ENCODE measurements at places on chromosomes 7 and 10.

GRCh38 chr10:100265821-100266485 is 1.5 kb downstream of the CWF19L1 start:
- DNase-seq, result no peak

DNA sequence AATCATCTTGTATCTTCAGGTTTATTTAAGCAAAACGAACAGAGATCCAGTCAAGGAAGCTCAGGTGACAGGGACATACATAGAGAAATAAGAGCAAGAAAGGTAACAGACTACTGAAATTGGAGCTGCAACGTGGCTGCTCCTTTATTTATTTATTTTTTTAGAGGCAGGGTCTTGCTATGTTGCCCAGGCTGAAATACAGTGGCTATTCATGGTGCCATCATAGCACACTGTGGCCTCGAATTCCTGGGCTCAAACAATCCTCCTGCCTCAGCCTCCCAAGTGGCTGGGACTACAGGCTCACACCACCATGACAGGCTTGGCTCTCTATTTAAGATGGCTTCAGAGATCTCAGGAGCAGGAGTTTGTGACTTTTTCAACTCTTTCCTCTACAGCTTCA is 46.4 kb downstream of the COL1A2 start:
- DNase-seq, result no peak

DNA sequence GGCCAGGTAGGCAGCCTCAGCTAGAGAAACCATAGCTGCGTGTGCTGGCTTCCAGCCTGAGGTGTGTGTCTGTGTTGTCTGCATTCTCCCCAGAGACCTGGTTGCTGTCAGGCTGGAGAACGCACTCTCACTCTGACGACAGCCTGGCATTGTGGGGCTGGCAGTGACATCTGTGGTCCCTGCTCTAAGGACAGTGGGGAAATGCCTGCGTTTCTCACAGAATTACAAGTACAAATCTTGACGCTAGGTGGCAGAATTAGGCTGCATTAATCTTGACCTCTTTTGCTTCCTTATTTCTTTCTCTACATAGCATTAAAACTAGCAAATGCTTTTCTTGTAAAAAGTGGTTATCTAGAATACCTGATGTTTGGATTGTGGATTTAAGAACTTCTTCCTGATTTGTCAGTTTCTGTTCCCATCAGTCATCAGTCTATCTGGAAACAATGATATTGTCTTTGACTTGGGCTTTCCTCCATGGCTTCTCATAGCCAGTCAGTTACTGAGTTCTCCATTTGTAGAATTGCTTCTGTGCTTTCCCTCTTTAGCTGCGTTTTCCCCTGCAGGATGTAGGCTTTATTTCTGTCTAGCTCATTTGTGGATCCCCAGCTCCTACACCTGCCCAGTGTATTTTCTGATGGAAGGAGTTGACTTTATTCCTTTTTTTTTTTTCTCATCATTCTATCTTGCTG is 86.0 kb downstream of the FANK1 start:
- no peak for DNase-seq

DNA sequence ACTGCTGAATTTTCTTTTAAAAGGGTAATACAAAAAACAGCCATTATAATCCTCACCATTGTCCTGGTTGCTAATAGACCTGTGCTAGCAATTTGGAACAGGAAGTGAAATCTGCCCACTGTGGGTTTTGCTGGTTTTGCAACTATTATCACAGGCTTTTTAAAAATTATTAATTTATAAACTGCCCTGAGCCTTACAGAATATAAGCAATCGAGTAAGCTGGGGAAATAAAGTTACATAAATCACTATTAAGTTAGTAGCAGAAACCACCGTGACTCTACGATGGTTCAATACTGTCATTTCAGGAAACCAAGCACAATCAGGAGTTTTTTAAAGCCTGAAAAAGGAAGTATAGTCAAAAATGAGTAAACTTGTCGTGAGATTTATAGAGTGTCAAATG is 62.3 kb downstream of the TMEM26 start:
- DNase-seq, result no peak

GRCh38 chr10:21624951-21625350 is 90.9 kb downstream of the MLLT10 start:
- no peak for DNase-seq

DNA sequence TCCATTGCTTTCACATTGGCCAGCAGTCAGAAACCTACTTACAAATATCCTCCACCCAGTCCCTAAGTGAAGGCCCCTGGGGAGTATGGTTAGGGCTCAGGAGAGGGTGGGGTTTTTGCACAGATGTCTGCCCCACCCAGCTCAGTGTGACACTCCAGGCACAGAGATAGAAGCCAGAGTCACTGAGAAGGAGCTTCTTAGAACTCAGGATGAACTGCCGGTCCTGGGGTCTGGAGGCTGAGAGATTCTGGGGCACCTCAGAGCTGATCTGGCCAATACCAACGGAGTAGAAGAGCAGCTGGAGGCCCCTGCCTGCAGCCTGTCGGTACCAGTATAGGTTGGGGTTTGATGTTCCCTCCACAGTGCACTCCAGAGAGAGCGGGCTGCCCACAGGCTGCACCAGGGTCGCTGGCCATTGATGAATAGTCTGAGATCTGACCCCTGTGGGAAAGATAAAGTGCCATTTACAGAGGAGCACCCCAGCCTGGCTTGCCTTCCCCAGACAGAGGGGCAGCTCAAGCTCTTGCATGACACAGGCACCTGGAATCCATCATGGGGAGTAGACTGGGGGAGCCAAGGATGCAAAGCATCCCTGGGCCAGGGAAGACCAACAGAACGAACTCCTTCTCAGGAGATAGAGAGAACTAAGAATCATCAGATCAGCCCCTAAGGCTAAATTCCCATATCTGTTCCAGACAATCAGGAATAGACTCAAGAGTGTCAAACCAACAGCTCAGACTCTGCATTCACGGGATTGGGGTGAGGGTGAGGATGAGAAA is 41.9 kb downstream of the PRSS2 start:
- no peak for DNase-seq

DNA sequence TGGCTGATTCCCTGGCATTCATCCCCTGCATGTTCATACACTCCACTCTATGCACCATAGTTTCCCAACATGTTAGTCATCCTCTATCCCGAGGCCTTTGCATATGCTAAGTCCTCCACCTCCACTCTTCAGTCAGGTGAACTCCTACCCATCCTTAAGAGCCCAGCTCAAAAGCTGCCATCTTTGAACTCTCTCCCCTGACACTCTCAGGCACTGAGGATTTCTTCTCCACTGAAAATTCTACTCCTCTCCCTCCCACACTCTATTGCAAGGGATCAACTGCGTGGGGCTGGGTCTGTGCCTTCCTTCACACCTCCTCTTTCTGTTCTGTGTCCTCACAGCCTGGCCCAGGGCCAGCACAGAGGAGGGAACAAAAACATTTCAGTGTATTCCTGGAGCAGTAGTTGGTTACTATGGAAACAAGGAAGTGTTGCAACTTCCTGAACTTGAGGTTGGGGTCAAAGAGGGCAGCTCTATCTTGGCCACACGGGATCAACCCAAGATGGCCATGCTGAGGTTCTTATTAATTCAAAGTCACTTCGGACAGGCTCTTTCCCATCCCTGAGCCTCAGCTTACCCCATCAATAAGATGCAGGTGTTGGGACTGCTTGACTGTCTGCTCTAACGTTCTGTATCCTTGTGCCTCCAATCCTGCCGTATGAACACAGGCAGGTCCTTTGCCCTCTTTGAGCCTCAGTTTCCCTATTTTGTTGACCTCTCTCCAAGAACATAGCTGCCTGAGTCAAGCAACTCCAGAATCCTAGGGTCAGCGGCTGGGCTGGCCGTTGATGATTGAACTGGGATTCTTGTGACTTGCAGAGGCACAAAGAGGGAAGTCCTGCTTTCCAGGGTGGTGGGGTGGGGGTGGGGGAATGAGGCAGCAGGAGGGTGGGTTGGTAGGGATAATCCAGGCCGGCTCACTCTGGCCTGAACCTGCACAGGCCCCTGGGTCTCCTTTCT is 15.5 kb downstream of the ZMIZ1 start:
- DNase-seq, result no peak

DNA sequence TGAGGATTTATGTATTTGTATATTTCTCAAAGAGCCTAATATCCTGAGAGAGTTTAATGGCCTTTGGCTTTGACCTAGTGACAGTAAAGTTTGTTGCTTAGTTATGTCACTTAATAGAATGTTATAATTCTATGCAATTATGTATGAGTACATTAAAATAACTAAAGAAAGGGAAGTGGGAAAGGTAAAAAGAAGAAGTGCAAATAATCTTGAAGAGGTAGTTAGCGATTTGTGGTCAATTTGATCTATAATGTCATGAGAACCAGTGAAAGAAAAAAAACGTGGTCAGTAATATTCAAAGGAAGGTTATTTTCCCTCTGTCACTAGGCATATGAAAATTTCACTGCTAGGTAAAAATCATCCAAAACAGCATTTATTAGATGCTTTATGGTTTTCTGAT is 143.4 kb upstream of the LSM8 start:
- DNase-seq, result no peak

GRCh38 chr10:111724121-111724520 is 459.4 kb downstream of the GPAM start:
- DNase-seq, result no peak

DNA sequence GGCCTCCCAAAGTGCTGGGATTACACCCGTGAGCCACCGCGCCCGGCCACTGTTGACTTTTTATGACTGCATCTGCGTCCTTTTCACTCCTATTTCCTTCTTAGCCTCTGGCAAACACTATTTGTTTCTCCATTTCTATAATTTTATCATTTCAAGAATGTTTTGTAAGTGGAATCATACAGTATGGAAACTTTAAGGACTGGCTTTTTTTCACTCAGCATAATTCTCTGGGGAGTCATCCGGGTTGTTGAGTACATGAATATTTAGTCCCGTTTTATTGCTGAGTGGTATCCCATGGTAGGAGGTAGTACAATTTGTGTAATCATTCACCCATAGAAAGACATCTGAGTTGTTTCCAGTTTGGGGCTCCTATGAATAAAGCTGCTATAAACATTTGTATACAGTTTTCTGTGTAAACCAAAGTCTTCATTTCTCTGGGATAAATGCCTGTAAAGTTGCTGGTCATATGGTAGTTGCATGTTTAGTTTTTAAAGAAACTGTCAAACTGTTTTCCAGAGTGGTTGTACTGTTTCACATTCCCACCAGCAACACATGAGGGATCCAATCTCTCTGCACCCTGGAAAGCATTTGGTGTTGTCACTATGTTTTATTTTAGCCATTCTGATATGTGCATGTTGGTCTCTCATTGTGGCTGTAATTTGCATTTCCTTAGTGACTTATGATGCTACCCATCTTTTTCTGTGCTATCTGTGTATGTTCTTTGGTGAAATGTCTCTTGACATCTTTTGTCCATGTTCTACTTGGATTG is 139.6 kb upstream of the EEPD1 start:
- no peak for DNase-seq

DNA sequence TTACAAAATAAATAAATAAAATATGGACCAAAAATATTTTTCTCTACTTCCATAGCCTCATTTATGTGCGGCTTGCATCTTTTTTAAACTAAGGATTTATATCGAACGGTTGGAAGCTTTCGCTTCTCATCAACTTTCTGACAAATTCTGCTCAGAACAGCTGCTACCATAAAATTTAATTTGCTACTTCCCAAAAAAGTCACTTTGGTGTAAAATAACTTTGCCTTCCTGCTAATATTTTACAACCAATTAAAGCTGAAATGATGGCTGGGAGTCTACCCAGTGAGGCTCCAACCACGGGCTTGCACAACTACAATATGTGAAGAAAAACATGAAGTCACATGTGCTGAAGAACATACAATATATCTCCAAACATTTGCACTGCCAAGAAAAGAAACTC is 253.1 kb upstream of the NEBL start:
- no peak for DNase-seq

GRCh38 chr10:29579455-29579970 is 55.3 kb downstream of the SVIL start:
- no peak for DNase-seq

- DNase-seq, result no peak
Observed at GRCh38 chr7:87110778-87111177, 41.5 kb upstream of the DMTF1 start.

- DNase-seq, result no peak
Observed at GRCh38 chr7:108836256-108836655, 266.6 kb downstream of the DNAJB9 start.

DNA sequence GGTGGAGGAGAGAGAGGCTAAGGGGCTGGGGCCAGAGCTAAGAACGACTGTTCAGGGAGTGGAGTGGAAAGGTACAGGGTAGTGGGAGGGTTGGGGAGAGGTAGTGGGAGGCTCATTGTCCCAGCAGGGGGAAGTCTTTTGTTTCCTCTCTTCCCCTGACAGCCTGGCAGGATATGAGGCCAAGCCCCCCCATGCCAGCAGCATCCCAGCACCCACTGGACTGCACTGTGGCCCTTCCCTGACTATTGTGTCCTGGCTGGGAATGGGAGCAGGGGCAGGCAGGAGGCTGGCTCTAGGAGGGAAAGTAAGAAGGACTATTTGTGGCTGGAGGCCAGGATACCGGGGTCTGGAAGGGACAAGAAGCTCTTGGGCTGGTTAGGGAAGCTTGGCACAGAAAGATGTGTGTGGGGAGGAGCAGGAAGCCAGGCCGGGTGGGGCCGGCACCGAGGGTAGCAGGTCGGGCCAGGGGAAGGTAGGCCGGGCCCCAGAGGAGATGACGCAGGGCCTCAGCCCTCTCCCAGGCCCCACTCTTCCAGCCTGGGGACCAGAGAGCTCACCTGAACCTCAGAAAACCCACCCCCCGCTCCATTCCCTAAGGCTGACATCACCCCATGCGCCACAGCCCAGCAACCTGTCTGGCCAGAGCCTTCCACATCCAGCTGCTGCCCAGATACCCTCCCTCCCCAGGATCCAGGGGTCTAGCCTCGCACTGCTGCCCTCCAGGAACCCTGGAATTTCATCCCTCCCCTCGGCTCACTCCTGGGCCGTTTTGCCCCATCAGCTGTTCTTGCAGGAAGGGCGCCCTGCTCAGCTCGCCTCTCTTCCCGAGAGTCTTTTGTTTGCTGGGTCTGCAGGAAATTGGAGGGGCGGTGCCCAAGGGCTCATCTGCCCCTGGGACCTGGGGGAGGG is 8.8 kb upstream of the EPHB4 start:
- DNase-seq, result no peak

DNA sequence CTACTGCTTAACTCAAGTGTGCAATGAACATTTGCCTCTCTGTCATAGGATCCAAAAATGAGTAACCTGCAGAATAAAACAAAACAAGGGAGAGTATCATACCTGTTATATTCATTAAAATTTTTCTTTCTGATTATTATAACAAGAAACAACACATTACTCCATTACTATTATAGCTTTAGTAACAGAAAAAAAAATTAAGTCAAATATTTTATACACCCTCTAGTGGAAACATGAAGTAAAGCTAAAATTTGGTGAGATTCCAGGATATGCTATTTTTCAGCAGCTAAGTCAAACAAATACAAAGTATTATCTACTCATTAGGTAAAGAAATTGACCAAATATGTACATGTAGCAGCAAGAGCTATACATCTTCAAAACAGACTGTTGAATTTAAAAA is 56.3 kb downstream of the PDZD8 start:
- no peak for DNase-seq

DNA sequence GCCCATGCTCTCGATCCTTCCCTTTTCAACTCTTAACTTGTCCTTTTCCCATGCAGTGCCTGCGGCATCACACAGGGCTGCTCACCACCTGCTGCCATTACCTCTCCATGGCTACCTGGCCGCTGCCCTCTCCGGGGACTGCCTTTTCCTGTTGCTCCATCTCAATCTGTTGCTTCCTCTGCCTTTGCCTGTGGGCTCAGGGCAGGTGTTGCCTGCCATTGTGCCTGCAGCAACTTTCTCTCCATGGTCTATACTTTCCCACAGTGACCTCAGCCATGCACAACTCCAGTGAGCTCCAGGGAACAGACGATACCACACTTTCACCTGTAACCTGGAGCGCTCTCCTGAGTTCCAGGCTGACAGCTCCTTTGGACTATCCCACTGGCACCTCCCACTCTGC is 3.2 kb downstream of the DNAJB12 start:
- DNase-seq, result no peak

Data from activated T-cell treated with anti-CD3 and anti-CD28 coated beads, Interleukin-2, amount 50 U/mL, for 48 hours (primary cell).